HCT116 (cell line): ENCODE measurements at places on chromosomes 4 and X. TPM values are rescaled to one million over a fixed set of nuclear protein-coding genes. Genes with fewer than 3 reads are reported as not detected.

DNA sequence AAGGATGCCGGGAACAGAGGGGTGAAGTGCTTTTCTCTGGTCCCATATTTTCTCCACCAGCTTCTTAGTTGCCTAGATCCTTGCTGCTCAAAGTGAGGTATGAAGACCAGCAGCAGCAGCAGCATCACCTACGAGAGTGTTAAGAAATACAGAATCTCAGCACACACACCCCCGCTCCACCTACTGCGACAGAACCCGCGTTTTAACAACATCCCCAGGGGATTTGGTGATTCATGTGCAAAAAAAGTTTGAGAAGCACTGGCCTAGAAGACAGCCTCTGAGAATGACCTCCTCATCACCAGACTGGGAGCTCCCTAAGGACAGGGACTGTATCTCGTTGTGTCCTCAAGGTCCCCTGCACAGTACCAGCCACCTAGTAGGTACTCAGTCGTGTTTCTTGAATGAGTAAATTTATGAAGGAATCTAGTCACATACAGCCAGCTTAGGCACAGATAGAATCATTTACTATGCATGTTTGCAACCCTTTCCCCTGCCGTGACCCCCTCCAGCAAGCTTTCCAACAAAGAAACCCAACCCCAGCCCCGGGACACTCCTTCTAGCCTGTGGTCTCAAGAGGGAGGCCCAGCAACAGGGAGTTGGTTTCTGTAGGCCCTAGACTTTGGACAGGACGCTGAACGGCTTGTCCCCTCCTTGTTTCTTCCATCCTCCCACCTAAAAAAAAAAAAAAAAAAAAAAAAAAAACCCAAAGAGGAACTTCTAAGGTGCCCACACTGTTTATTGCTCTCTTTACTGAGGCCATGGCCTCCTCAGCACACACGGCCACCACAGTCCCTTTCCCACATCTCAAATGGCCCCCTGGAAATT, 21.5 kb downstream of the RTL5 start:
- no peak overlapping the region for H3K27ac ChIP-seq
- no peak for DNase-seq
- no peak overlapping the region for H3K4me3 ChIP-seq
- no peaks in the 10 kb centered on the region for H3K36me3 ChIP-seq

DNA sequence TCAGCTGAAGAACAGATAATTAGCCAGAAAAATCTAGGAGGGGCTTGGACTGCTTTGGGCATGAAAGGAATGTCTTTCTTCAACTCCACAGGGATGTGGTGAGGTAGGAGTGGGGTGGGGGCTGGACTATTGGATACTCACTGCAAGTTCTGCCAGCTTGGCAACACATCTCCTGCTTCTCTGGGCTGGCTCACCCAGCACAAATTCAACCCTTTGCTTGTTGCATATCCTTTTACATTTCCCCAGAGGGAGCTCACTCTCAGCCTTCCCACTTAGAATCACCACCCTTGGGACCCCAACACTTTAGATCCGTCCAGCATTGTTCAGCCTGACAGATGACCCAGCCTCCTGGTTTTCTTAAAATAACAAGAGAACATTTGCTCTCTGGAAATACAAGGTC, 120.6 kb downstream of the KDR start:
- H3K27ac ChIP-seq: no peak overlapping the region
- no peak for DNase-seq
- no peak overlapping the region for H3K4me3 ChIP-seq
- no peaks in the 10 kb centered on the region for H3K27me3 ChIP-seq
- H3K4me1 ChIP-seq: no peaks in the 10 kb centered on the region

The NAT8L gene
- total RNA-seq: 9.2 TPM

DNA sequence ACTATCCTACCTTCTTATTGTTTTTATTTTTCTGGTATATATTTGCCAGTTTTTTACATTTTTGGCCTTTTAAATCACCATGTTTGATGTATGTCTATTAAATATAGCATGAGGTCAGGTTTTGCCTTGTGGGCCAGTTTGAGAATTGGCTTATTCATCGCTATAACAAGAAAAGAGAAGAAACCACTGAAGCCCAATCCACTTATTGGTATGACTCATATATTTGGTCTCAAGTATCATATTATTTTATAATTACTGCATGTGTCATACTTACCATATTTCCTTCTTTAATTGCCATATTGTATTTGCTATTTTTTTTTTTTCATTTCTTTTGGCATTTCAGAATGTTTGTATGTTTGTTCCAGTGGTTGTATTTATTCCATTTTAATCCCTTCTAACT, 99.3 kb downstream of the IRF2 start:
- no peaks in the 10 kb centered on the region for H3K4me1 ChIP-seq
- no peak overlapping the region for H3K4me3 ChIP-seq
- H3K27ac ChIP-seq: no peak overlapping the region
- no peaks in the 10 kb centered on the region for H3K27me3 ChIP-seq

GRCh38 chr4:74057588-74057987, 19.1 kb upstream of the CXCL3 start:
- H3K27me3 ChIP-seq: no peaks in the 10 kb centered on the region
- no peaks in the 10 kb centered on the region for H3K36me3 ChIP-seq
- H3K4me1 ChIP-seq: peaks cover 17% of the 10 kb centered on the region
- H3K4me3 ChIP-seq: no peak overlapping the region

The HSFX2 gene
- not detected for total RNA-seq

DNA sequence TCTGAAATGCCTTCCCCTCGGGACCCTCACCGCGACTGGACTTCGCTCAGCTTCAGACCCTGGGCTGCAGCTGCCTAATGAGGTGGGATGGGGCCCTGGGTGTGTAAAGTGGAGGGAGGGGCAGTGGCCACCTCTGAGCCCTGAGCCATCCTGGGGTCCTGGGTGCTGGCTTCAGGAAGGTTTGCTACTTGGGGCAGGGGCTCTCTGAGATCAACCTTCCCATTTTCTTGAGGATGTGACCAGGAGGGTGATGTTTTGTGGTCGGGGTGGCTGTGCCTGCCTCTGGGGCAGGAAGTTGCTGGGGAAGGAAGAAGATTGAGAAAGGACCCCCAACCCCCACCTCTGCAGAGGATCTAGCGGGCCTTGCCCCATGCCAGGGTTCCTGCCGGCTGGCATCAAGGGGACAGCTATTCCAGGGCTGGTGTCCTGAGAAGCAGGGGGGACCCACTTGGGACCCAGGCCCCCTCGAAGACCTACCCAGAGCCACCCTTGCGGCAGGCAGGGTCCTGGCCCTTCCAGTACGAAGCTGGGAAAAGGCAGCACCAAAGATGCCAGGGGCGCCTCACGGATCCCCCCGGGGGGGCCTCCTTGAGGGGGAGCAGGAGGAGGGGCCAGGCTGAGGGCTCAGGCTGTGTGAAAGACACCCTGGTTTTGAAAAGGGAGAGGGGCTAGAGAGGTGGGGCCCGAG, 6.5 kb downstream of the SH3BP2 start:
- peaks cover 44% of the 10 kb centered on the region for H3K4me1 ChIP-seq
- no peaks in the 10 kb centered on the region for H3K36me3 ChIP-seq
- H3K4me3 ChIP-seq: no peak overlapping the region
- peak overlapping the region; percentile 7; the same call in 1 of the 2 replicates for H3K27ac ChIP-seq
- H3K27me3 ChIP-seq: no peaks in the 10 kb centered on the region
